ENCODE measurements at places on chromosomes 6 and 20.

DNA sequence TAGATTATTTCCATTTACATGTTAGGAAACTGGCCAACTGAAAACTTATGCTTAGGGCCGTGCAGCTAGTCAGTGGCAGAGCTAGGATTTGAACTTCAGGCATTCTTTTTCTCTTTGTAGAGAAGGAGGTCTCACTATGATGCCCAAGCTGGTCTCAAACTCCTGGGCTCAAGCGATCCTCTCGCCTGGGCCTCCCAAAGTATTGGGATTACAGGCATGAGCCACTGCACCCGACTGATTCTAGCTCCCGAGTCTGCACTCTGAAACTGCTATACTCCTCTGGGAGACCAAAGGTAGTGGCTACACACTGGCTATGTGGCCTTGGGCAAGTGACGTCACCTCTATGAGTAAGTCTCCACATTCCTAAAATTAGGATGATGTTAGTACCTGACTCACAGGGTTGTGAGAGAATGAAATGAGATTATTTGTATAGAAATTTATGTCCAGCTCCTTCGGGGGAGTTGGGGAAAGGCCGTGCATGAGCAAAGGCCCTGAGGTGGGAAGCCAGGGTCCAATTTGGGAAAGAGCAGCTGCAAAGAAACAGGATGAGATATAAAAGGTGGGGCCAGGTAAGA, 6.4 kb downstream of the PLTP start:
- no peak for DNase-seq

GRCh38 chr6:112910256-112910655, 563.1 kb downstream of the RFPL4B start:
- no peak for DNase-seq

- DNase-seq = no peak
Measured at GRCh38 chr20:54843865-54844264, 368.5 kb downstream of the DOK5 start.

DNA sequence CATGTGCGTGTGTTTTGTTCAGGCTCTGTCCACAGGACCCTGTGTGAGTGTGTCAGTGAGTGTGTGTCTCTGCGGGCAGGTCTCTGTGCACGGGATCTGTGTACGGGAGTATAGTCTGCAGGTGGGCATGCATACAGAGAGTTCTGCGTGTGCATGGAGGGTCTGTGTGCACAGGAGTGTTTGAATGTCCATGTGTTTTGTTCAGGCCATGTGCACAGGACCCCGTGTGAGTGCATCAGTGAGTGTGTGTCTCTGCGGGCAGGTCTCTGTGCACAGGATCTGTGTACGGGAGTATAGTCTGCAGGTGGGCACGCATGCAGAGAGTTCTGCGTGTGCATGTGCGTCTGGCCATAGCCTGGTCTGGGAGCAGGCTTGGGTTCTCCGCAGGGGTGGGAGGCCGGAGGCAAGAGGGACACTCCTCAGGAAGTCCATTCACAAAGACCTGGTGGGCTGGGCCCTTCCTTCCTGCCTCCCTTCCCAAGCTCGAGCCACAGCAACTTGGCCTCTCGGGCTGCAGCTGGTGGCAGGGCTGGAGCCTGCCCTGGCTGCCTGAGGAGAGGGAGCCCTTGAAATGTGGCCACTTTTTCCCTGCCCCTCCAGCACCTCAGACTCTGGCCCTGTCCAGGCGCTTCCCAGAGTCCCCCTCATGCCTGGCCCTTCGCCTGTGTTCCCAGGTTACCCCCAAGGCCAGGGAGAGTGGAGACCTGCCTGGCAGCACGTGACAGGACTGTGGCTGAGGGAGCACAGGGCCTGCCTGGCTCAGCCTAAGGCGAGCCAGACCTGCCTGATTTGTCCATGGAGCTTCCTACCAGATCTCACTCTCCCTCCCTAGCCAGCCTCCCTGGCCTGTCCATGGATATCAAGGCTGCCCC, 6.8 kb downstream of the HSPA12B start:
- no peak for DNase-seq

DNA sequence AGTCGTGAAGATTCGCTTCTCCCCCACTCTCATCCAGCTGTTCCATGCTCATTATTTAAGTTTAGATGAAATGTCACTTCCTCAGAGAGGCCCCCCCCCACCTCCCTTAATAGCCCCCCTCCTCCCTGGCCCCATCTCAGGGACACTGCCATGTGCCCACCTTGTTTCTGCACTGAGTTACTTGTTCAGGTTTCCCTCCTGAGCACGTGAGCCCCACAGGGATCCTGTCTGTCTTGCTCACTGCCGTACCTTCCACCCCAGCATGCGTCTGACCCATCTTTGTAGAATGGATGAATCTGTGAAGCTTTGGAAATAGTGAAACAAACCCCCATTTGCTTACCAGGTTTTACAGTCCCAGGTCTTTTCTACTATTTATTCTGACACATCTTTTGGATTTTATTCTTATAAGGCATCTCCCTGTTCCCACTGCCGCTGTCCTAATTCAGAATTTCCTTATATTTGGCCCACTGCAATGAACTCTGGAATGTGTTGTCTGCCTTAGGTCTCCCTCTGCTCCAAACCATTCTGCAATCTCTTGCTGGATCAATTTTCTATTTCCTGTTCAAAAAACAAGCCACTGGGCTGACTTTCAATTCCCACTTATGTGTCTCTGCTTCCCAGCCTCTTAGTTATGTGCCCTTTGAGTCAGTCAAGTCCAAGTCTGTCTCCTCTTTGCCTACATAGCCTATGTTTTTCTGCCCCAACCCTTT, 136.5 kb upstream of the ECI2 start:
- no peak for DNase-seq

DNA sequence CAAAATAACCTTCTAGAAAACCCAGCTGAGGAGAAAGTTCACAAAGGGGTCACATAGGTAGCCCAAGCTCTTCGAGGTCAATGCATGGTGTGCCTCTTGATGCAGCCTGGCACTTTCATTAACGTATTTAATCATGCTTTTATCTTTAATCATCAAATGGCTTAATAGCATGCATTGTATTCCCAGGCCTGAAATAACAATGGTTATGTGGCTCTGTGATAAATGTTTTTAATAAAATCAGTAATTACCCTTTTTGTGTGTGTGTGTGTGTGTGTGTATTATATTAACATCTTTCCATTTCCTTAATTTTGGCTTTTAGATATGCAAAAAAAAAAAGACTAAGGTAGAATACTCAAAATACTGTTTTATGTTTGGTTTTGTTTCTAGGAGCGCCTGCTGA, 681.8 kb downstream of the PTPRT start:
- DNase-seq = no peak

DNA sequence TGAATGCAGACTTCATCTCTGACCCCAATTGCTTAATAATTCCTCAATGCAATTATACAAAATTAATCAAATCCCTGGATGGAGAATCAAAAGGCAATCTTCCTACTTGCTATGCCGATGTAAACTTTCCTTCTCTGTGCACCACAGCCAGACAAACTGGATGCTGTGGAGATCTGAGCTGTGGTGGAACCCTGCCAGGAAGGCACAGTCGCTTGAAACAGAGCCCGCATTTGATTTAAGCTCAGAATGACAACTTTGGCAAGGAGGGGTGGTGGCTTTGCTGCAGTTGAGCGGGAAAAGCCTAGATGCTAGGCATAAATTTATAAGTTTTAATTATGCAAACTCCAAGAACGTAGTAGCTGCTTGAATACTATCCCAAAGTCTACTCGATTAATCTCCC, 190.8 kb downstream of the MTFR2 start:
- DNase-seq = no peak

GRCh38 chr6:4778086-4778485, 1.9 kb downstream of the CDYL start:
- DNase-seq = no peak

GRCh38 chr20:63789836-63790571, 41.1 kb downstream of the ZBTB46 start:
- no peak for DNase-seq

- no peak for DNase-seq
Measured at GRCh38 chr20:57408131-57408530, 16.9 kb downstream of the RBM38 start.

All from NCI-H1930 (cell line).